Stimulated activated CD4-positive, alpha-beta T cell treated with anti-CD3 and anti-CD28 coated beads, Interleukin-12 subunit alpha, Interleukin-12 subunit beta, amount 100 ng/mL, for 48 hours (primary cell): ENCODE measurements at places on chromosomes 3 and 15.

DNA sequence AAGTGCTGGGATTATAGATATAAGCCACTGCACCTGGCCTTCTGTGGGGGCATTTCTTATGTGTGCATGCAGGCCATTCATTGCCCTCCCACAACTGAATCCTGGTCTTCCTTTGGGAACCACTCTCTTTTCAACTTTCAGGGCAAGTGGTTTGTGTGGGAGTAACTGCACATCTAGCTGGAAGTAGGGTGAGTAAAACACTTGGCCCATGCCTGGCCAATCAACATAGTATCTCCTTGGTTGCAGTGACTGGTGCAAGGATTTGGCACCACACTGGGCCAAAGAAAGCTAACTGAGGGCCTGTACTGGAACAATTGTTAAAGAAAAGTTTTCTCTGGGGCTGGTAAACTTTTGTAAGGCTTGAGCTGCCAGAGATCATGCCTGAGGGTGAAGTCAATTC lies 189.2 kb upstream of the FEZF2 start:
- DNase-seq, result no peak

GRCh38 chr3:36677331-36678007 lies 86.9 kb downstream of the DCLK3 start:
- no peak for DNase-seq

- DNase-seq, result no peak
Measured at GRCh38 chr3:176046703-176047102, 1150.6 kb downstream of the TBL1XR1 start.

- no peak for DNase-seq
Measured at GRCh38 chr3:190514413-190515153, 698 bp downstream of the IL1RAP start.

GRCh38 chr15:63246691-63247469 lies 30.5 kb upstream of the APH1B start:
- no peak for DNase-seq

GRCh38 chr15:94247789-94248638 lies 16.7 kb downstream of the MCTP2 start:
- DNase-seq, result no peak

DNA sequence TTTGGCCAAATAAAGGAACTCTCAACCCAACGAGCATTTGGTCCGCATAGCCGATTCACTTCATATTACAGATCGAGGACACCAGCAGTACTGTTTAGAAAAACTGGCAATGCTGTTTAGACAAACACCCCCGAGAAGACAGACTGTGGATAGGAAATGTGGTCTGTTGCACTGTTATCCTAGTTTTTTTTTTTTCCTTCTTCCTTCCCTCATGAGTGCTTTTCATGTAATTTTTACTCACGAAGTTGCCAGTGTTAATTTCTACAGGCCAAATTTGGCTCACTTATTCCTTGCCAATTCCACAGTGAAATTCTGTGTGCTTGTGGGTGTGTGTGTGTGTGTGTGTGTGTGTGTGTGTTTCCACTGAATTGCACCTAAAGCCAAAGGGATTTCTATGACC lies 165.7 kb downstream of the FOXP1 start:
- DNase-seq, result no peak

- no peak for DNase-seq
Measured at GRCh38 chr3:189962466-189962865, 158.2 kb downstream of the P3H2 start.

DNA sequence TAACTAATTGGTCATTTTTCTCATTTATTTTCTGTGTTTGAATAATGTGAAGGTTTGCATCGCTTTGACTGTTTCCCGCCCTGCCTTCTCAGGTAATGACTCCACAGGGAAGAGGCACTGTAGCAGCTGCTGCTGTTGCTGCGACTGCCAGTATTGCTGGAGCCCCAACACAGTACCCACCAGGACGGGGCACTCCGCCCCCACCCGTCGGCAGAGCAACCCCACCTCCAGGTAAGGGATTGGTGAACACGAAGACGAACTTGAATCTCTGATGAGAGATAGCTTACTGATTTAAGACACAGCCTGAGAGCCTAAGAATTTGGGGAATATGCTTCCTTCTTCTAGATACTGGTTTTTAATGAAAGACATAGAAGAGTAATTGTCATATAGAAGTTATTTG lies 22.9 kb downstream of the SNRPN start:
- DNase-seq, result no peak

GRCh38 chr15:39788800-39789565 lies 6.3 kb upstream of the FSIP1 start:
- no peak for DNase-seq

DNA sequence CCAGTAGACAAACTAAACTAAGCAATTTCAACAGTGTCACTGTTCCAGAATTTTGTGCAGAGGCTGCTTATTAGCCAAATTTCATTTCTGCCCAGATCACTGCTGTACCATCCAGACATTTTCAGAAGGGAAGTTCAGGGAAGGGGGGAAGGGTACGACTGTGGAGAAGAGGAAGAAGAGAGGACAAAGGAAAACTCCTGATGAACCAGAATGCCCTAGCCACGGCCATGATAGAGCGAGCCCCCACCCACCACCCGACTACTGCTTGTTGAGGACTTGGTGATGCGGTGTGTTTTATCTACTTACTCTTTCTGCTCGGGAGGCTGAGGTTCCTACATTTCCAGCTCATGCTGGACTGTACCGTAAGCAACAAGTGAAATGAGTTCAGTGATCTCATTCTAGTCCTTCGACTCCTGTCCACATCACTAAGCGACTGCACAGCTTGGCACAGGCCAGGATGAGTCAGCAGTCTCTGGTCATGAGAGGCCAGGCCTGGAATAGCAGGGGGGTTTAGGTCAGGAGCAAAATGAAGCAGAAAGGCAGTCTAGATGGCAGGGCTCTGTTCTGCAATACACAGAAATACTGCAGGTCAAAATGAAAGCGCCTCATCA lies 330.8 kb downstream of the TIGIT start:
- no peak for DNase-seq

- no peak for DNase-seq
Measured at GRCh38 chr15:59115047-59115446, 10.1 kb downstream of the CCNB2 start.

DNA sequence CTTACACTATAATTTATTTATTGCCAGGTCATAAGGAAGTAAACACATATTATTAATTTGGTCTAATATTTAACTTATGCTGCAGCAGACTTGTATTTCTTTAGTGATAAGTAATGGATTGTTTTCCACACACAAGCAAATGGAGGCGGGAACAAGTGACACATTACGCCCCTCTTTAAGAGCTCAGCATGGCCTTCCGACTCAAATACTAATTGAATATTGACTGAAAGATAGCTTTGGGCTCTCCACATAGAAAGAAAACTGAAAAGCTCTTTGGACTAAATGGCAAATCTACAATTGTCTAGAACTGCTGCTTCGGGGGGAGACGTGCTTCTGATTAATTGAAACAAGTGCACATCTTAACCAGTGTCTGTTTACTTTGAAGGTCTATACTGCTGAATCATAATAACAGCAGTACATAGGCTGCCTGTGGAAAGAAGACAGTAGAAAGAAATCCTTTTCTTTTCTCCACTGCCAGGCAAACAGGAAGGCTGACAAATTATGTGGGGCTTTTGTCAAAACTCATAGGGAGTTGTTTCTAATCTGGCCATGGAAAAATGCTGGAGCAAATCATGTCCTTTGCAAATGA lies 15.9 kb downstream of the CADPS start:
- no peak for DNase-seq

DNA sequence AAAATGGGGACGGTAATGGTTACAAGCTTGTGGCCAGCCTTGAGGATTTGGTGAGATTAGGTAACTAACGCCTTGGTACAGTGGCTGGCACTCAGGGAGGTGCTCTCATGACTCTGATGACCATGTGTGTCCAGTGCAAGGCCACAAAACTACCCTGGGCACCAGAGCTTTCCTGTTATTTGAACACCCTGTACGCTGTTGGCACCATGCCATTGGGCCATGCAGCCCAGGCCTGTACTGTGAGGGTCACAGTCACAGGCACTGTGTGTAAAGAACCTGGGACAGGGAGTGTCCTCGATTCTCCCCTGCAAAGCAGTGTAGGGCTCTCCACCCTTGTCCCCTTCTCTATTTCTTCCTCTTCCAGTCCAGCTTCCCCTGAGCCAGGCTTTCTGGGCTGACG lies 6.3 kb downstream of the TMEM43 start:
- no peak for DNase-seq

DNA sequence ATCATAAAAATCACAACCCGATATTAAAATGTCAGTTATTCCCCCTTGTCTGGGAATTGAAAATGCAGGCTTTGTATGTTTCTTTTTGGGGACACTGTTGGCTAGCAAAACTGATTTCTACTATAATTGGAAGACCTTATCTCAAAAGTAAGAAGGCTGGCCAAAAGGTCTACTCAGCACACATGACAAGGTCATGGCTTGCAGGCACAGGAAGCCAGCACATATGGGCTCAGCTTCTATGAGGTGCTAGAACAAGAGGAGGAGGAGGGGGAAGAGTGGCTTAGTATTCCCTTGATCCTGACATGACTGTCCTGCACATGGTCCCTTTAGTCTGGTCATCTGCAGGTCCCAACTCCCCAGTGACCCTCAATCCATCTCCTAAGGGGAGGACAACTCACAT lies 681.2 kb downstream of the SQOR start:
- DNase-seq, result no peak

DNA sequence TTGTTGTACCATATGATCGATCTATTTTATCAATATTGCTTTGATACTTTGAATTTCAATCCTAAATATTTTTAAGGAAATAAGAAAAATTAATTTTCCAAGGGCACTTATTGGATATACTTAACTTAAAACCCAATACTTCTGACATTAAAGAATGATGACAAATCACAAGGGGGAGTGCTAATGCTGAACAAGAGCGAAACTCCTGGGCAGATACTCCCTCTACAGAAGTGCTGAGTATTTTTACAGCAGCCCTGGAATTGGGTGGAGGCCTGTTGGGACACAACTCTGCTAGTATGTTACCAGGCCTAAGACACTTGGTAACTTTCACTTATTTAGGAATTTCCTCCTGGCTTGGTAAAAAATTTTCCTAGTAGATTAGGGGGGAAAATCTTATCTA lies 46.2 kb downstream of the DENND6A start:
- no peak for DNase-seq

GRCh38 chr15:36221992-36222391 lies 357.4 kb upstream of the CDIN1 start:
- DNase-seq, result no peak

DNA sequence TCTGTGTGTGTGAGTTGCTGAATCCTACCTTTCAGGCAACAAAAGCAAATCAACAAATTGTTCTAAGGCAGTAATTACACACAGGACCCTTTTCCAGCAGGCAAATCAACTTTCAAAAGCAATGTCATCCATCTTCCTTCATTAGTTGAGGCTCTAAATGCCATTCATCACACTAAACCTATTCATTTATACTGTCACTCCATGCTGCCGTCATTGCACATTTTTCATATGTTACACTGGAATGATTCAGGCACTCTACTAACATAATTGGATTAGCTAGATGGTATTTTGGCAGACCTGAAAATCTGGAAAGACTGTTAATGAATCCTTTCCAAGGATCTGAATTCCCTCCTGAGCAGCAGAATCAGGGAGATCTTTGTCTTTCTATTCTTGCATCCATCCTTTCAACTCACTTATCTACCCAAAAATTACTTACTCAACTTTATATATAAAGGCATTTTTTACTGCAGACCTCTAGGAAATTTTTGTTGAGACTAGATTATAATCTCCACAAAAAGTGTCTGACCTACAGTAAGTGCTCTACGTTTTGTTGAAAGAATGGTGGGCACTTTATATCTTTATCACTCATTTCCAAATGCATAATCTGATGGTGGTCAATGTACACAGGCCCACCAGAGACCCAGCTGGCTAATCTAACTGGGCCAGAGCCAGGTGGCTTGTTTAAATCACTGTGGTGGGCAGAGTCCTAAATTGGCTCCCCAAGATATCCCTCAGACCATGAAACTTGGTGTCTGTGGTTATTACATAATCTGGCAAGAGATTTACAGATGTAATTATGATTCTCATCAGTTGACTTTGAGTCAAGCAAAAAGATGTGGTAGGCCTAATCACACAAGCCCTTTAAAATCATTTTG lies 25.0 kb downstream of the MIX23 start:
- DNase-seq, result no peak

GRCh38 chr15:78425643-78426042 lies 12.4 kb upstream of the IREB2 start:
- DNase-seq, result no peak

- no peak for DNase-seq
Measured at GRCh38 chr3:127420829-127421228, 133.0 kb upstream of the PRR20G start.

DNA sequence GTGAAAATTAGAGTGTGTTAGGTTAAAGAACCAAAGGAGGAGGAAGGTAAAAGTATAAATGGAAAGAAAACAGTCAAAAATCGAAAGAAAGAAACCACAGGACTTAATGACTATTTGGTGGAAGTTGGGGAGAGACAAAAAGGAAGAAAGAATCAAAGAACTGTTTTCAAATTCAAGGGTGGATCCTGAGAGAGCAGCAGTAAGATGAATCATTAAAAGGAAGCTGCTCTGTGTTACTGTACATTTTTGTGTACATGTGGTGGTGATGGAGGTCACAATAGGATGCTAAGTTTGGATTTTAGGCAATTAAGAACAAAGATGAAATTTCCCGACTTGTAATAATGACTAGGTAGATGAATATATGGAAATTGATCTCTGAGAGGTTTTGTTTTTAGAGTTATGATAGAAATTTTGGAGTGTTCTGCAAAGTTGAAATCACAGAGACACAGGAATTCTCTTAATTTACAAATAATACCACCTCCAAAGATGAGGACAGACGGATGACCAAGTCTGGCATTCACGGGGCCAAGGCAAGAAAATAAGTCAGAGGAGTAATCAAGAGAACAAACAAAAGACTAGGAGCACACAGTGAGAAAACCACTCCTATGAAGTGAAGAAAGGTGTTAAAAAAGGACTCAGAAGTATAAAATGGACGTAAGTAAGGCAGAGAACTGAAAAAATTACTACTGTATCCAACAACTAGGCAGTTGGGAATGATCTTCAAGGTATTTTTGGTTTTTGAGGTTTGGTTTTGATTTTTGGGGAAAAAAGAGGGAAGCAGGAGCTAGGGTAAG lies 7.1 kb downstream of the DHX36 start:
- no peak for DNase-seq

- DNase-seq, result no peak
Measured at GRCh38 chr15:71136159-71136783, 21.0 kb downstream of the THSD4 start.

- no peak for DNase-seq
Measured at GRCh38 chr3:114659109-114660061, 365.6 kb downstream of the TIGIT start.
